ENCODE measurements at places on chromosomes 1 and 21. TPM values are rescaled to one million over a fixed set of nuclear protein-coding genes. Genes with fewer than 3 reads are reported as not detected.

The MKNK1 gene
- 18.2 TPM for total RNA-seq

The DRAM2 gene
- 17.2 TPM for total RNA-seq

The TNFSF4 gene
- 0.05 TPM for total RNA-seq

The OSCP1 gene
- 6.1 TPM for total RNA-seq

Data from A549 treated with ZK216348 at 1 μM for 4 hours (cell line).